ENCODE measurements at places on chromosomes 1 and 21.

GRCh38 chr1:93816970-93817678 lies 61.9 kb downstream of the DNTTIP2 start:
- no peak for DNase-seq

GRCh38 chr1:87367549-87367948 lies 38.9 kb downstream of the LMO4 start:
- no peak for DNase-seq

- DNase-seq: no peak
Observed at GRCh38 chr1:8525216-8525557, 207.3 kb downstream of the SLC45A1 start.

- no peak for DNase-seq
Observed at GRCh38 chr1:228848406-228848805, 113.1 kb downstream of the RHOU start.

DNA sequence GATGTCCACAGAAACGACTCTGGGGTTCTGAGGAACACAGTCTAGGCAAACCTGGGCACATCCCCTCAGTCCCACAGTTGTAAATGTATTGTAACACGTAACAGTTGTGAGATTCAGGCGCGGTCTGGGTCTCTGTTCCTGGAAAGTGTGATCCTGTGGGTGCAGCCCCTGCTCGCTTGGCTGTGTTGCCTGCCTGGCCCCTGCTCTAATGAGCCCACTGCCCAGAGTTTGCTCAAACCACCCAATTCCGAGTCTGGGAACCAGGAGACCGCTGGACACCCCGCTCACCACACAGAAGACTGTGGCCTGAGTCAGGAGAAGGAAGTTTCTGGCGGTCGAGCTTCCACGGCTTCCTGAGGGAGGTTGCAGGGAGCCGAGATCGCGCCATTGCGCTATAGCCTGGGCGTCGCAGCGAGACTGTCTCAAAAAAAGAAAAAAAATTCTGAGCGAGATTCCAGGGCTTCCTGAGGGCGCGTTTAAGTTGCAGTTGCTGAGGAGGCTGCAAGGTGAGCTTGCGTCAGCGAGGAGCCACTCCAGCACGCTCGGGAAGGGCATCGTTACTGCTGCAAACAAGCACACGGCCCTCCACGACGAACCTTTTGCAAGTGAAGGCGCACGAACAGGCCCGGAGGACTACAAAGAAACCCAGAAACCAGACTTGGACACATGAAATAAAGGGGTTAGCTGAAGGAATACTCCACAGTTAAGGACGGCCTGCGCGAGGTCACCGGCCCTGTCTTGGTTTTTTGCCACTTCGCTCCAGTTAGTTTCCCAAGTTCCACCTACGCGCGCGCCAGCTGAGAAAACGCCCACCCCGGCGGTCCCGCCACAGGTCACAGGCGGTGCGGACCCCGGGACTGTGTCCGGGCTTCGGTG lies 1.1 kb downstream of the C21orf58 start:
- DNase-seq: no peak

- DNase-seq: no peak
Observed at GRCh38 chr1:23163395-23163794, 5.3 kb downstream of the LUZP1 start.

- peak; percentile 51 for DNase-seq
Observed at GRCh38 chr1:27525296-27526272, 35.6 kb upstream of the WASF2 start.

DNA sequence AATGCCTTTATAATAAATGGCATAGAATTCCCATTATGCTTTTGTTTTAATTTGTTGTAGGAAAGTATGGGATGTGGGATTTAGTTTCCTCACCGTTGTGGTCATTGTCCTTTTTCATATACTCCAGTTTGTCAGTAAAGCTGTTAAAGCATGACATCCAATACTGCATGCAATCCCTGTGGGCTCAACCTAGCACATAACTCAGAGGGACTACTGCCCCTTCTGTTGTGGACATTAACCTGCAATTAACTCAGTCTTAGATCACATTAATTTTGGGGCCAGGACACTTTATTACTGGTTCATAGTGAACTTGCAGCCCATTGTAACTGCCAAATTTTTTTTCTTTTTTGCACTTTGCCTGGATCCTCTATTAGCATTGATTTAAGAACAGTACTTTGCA lies 112.5 kb downstream of the DNM3 start:
- DNase-seq: no peak

- DNase-seq: no peak
Observed at GRCh38 chr1:218272366-218272765, 12.7 kb upstream of the RRP15 start.

DNA sequence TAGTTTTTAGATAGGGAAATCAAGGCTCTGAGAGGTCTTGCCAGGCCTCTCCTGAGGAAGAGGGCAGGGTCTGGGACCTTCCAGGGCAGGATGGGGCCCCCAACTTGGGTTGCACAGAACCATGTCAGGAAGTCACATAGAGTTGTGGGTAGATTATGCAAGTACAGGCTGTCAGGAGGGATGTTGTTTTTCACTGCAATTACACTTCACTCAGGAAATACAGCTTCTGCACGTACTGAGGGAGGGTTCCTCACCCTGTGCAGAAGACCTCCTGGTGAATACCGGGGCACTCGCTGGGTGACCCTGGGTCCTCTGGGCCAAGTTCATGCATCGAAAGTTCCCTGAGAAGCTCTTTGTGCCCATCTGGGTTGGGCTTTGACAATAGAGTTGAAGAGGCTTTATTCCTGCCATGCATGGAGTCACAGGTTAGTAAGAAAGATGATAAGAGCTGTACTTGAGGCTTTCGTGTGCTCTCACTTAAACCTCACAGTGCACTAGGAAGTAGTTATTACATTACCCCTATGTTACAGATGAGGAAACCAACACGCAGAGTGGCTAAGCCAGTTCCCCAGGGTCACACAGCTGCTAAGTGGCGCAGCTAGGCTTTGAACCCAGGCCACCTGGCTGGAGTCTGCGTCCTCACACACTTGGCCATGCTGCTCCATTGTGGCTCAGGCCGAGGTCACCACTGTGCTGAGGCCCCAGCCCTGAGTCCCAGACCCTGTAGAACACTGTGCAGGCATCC lies 16.2 kb upstream of the TNFRSF1B start:
- no peak for DNase-seq

- no peak for DNase-seq
Observed at GRCh38 chr1:160717306-160717705, 5.7 kb upstream of the CD48 start.

DNA sequence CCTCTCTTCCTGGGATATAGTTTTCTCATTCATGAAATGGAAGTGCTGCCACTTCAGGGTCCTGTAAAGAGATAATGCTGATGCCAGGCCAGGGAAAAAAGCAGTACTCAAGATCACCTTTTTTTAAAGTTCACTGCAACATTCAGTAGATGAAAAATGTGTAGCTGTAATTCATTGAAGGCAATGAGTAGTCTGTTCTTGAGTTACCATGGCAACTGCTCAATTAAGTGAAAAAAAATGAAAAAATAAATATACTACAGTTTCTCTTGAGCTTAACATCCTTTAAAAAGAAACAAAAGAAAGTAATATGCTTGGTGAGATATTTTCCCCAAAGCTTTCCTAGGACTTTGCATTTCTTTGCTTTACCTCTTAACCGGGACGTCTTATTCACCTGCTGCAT lies 183.3 kb downstream of the AK5 start:
- DNase-seq: no peak

DNA sequence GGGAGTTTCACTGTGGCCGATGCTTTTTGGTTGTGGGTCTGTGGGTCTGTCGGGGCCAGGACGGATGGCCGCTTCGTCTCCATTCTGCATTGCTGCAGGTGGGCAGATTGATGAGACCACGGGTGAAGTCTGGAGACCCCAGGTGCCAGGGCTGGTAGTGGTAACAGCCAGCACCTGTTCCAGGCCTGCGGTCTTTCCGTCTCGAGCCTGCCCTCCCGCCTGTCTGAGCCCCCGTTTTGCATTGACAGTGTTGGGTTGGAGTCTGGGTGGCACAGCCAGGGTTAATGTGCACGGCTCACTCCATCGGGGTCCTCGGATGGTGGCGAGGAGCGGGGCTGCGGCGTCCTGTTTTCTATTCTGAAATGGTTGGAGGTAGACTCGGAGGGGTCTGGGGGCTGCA lies 24.2 kb downstream of the PRKCZ start:
- no peak for DNase-seq

DNA sequence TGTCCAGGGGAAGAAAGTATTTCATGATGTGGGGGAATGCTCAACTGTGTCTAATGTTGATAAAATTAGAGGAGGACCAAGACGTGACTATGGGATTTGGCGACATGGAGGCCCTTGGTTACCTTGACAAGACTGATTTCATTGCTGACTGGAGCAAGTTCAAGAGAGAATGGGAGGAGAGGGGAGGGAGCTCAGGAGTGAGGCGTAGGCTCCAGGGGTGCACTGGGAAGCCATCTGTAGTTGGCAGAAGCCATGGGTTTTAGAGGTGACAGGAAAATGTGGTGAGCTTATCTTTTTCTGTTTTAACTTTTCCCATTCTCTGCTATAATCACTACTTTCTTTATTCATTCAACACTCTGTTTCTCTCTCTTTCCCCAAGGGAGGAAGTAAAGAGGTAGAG lies 15.8 kb downstream of the UBE4B start:
- no peak for DNase-seq

DNA sequence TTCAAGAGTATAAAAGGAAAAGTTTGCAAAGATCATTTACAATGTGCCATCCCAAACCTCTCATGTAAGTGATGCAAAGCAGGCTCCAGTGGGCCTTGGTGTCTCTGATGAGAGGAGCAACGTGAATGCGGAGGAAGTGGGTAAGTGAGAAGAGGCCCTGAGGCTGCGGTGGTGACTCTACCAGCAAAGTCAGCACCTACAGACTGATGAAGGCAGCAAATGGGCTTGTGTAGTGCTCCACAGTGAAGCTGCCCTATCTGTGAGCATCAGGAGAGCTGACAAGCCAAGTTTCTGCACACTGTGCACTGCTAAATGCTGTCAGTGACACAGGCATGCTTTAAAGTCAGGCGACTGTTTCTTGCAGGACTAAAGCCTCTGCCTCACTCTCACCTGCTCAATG lies 15.6 kb upstream of the RAP1A start:
- no peak for DNase-seq

GRCh38 chr1:110385369-110385768 lies 5.5 kb downstream of the SLC16A4 start:
- no peak for DNase-seq

DNA sequence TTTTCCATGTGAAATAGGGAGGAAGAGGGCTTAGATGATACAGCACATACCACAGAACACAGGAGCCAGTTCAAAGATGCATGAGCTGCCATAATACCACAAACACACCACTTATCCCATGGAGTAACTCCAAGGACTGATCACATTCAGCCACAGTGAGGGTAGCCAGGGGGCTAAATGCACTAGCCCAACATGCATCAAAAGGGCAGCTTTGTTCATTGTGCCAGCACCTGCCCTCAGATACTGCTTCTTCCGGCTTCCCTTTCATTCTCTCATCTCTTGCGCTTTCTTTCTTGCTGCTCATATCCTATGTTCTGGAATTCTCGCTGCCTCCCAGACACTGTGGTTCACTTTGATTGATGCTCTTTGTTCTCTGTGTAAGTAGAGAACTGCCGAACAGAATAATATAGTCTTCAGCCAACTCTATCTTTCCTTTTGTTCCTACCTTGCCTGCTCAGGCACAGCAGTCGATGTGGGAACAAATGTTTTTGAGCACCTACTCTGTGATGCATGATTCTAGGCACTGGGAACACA lies 50.0 kb upstream of the SYT6 start:
- no peak for DNase-seq

All from activated B cell treated with CpG ODN at 0.5 μM for 24 hours (primary cell).